ENCODE measurements at places on chromosomes 7 and 10.

- peak; percentile 99 for DNase-seq
These were observed 95.8 kb downstream of the CHST15 start for GRCh38 chr10:123997486-123998196.

DNA sequence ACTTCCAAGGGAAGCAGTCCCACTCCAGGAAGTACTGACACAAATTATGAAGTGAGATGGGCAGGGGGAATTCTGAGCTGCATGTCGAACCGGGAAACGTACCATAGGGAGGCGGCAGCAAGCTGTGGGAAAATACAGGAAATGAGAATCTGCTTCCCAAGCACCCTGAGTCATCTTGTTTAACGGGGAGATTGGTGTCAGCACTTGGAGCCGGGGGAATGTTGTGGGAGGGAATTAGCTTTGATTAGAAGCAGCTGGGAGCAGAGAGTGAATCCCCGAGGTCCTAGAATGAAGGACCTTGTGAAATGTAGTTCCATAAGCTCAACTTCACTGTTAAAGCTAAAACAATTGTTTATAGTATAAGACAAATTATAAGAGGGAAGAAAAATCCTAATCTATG is 141.4 kb upstream of the PRKCQ start:
- DNase-seq = peak; percentile 90

- no peak for DNase-seq
These were observed 132.6 kb downstream of the FRMD4A start for GRCh38 chr10:14198078-14198477.

DNA sequence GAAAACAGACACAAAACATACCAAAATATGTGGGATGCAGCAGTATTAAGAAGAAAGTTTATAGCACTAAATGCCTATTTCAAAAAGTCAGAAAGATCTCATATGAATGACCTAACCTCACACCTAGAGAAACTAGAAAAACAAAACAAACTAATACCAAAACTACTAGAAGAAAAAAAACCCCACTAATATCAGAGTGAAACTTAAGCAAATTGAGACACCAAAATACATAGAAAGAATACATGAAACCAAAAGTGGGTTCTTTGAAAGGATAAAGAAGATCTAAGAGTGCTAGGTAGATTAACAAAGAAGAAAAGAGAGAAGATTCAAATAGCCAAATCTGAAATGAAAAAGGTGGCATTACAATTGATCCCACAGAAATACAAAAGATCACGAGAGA is 494.1 kb downstream of the SH2D4B start:
- no peak for DNase-seq

- DNase-seq = no peak
These were observed 48.9 kb downstream of the SLC39A12 start for GRCh38 chr10:18000601-18001000.

- no peak for DNase-seq
These were observed 55.8 kb downstream of the INPP5A start for GRCh38 chr10:132593389-132593788.

DNA sequence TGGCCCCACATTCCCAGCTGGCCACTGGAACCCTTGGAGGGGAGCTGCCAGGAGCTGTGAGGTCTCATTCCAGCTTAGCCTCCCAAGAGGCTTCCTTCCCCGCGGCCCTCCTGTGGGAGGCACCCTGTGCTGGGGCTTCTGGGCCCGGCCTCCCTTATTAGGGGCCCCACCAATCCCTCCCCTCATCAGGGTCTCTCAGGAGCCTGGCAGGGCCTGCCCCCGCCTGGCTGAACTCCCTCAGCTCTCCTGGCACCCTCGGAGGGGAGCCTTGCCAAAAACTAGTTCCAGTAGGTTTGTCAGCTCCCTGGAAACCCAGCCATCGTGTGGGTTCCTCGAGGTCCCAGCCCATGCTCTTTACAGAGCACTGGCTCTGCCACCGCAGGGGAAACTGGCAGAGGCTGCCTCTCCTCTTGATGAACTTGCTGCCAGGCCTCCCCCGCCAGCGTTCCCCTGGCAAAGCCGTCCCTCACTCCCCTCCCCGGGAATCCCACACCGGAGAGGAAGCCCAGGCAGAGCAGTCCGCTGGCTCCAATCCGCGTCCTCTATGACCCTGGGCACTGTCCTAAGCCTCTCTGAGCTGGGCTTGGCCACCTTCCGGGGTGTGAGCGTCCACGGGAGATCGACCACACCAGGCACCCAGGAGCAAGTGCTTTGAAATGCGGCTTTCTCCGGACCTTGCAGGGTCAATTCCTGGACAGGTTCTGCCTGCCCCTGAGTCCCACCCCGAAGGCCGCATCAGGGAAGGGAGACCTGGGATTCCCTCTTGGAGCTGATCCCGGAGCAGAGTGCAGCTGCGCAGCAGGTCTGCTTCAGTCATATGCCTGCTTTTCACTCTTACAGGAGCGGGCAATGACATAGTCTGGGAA is 139.8 kb downstream of the ARHGAP22 start:
- DNase-seq = no peak

GRCh38 chr10:5975641-5976473 is 1.5 kb downstream of the IL15RA start:
- DNase-seq = no peak

DNA sequence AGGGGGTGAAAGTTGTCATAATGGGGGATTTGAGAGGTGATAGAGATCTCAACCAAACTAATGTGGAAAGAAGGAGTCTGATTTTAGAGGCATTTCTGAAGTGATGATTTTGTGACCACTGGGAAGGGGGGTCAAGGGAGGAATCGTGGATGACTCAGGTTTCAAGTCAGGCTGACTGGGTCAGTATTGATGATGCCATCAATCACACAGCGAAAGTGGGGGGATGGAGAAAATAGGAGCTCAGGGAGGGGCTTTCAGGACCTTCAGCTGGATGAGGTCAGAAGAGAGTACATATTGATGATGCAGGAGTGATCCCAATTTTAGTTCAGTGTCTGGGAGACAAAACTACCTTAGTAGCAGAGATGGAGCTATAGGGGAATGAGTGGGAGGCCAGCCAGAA is 681.2 kb upstream of the GALNT17 start:
- no peak for DNase-seq

- DNase-seq = no peak
These were observed 20.5 kb upstream of the ASB15 start for GRCh38 chr7:123581162-123581459.

DNA sequence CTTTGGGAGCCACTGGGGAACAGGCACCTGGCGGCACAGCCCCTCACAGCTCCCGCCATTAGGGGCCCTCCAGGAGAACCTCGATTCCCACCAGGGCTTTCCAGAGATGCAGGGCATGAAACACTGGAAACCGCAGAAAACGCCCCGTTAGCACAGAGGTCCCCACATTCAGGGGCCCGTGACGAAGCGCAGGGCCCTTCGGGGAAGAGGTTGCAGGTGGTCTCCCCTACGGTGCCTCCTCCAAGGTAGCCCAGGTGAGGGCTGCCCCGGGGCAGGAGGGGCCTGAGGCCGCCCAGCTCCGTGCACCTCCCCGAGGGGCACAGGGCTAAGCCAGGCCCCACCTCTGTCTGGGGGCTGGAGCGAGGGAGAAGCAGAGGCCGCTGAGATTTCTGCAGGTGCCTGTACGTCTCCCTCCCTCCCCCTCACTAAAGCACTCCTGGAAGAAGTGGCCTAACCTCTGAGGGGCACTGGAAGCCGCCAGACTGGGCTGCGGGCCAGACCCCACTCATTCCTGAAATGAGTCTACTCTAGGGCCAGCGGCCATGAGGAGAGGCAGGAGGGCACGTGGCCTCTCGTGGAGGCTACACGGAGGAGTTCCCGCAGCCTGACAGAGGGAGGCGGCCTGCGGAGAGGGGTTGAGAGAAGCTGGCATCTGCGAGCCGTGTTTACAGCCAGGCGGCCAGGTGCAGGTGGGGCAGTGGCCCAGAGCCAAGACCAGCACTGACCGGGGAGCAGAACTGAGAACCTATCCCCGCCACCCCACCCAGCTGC is 6.9 kb downstream of the PDGFA start:
- DNase-seq = no peak

- DNase-seq = no peak
These were observed 255.3 kb downstream of the HPSE2 start for GRCh38 chr10:98980353-98980752.

- DNase-seq = peak; percentile 81
These were observed 25.8 kb upstream of the LEP start for GRCh38 chr7:128215281-128215680.
